ENCODE measurements at places on chromosomes 2 and 18.

DNA sequence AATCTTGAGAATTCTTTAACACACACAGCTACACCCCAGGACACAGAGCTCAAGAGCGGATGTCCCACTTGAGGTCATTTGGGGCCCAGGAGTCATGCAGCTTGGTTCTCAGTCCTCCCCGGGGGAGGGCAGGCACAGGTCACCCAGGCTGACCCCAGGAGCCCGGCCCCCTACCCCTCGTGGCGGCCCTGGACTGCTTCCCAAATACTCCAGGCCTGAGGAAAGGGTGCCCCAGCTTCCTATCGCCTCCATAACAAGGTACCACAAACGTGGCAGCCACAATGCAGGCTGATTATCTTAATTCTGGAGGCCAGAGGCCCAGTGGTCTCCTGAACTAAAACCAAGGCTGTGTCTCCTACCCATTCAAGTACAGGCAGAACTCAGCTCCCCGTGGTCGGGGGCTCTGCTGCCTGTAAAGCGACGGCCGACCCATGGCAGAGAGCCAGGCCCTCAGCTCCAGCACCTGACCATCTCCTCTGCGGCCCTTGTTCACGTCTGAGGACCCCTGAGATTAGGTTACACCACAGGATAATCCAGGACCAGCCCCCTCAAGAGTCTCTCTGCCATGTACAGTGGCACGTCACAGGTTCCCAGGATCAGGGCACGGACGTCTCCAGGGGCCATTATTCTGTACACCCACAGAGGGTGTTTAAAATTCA lies 10.5 kb downstream of the SLC66A2 start:
- DNase-seq: no peak

GRCh38 chr18:56067969-56068671 lies 480.1 kb upstream of the TCF4 start:
- DNase-seq: no peak

DNA sequence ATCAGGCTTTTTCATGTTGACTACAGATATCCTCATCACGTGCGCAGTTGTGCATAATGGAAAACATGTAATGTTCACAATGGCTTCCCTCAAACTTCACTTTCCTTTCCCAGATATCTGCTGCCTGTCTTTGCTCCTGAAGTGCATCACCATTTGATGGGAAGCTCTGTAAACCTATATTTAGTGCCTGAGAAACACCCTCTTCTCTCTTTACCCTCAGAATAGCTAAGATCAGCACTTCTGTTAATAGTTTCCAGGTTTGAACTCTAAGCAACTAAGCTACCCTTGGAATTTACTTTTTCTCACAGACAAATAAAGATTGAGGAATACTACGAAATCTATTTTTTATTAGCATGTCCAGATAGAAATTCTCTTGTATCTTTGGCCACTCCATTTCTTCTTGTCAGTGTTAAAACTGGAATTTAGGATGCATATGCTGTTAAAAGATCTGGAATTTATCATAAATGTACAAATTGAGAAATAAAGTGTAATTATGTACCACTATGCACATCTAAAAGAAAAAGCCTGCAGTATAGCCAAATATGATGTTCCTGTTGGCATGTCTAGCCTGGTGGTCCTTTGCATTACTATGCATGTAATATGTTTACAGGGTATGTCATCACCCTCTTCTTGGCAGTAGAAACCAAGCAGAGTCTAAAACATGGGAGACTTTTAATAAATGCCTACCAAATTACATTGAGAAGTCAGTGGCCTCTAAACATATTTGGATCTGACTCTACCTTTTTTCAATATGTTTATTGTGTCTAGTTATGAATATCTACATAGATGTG lies 278.7 kb downstream of the FIGN start:
- no peak for DNase-seq

DNA sequence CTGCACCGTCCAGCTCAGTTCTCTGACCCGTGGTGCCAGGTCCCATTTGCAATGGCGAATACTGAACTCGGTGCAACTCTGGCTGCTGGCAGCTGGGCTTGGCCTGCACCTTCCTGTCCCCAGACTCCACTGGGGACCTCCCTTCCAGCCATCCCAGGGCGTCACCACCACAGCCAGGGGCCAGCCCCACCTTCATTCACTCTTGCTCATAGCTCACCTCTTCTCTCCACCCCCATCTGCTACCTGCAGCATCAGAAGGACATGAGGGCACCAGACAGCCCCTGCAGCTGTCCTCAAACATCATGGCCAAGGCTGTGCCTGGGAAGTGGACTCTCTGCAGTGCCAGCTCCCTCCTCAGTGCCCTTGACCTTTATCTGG lies 16.2 kb upstream of the ALPI start:
- DNase-seq: no peak

- no peak for DNase-seq
Measured at GRCh38 chr2:19648583-19648982, 253.2 kb downstream of the TTC32 start.

- no peak for DNase-seq
Measured at GRCh38 chr2:188623995-188624643, 332.4 kb downstream of the GULP1 start.

DNA sequence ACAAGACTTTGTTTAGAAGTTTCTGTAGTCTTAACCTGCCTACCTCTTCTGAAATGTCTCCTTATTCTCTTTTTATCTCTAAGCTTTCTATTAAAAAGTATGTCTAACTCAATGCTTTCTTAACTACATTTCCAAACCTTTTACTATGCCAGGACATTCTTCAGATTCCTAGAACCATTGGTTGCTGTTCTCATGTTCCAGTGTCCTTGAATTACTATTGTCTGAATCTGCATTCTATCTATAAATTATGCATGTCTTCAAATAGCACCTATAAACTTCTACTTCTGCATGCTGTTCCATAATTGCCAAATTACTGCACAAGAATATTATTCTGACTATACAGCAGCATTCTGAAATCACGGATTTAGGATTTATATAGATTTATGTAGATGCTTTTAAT lies 166.0 kb upstream of the VWC2L start:
- no peak for DNase-seq

- no peak for DNase-seq
Measured at GRCh38 chr2:134611316-134611715, 107.5 kb downstream of the TMEM163 start.

DNA sequence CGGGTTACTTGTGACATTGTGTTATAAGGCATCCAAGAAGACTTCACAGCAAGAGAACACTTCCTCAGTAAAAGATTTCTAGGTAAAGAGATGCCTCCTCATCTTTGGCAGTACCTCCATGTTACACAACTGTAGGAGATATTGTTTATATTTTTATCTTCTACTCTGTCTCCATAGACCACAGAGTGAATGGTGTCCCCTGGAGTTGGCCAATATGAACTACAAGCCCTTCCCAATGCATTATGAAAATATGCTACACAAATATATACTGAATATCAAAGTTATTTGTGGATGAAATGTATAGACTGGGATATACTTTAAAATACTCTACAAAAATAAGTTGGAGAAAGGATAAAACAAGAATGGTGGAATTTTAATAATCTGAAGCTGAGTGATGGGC lies 46.7 kb downstream of the MBOAT2 start:
- DNase-seq: no peak

DNA sequence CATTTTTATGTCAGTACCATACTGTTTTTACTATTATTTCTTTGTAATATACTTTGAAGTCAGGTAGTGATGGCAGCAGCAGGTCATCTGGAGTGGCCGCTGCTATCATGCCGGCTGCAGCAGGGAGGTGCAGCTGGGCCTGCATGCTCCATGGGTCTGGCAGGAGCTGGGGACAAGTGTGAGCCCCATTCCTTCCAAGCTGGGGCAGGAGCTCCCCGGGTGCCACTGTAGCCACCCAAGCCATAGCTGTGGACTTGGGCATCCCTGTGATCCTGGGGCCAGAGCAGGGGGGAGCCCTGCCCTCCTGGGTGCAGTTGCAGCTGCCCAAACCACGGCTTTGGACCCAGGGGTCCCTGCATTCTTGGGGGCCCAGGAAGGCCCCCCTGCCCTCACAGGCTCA lies 59.2 kb downstream of the CSRNP3 start:
- no peak for DNase-seq

DNA sequence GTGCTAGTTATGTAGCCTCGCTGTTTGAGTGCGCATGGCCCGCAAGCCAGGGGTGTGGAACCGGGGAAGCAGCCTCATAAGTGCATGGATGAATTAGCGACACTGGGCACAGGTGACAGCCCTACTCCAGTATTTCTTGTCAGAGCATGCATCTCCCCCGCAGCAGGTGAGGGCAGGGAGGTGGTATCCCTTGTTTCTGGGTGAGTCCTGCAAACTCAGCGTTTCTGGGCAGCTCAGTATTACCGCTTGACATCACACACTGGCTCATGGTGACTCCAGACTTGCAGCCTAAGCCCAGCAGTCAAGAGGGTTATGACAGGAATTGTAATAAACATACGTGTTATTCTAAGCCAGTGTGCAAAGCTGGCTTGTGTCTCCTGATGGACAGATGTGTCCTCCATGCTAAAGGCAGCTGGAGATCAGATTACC lies 2.5 kb downstream of the CABLES1 start:
- no peak for DNase-seq

GRCh38 chr18:36843784-36844183 lies 14.9 kb downstream of the KIAA1328 start:
- no peak for DNase-seq

GRCh38 chr2:33377048-33377447 lies 99.4 kb upstream of the RASGRP3 start:
- DNase-seq: no peak

DNA sequence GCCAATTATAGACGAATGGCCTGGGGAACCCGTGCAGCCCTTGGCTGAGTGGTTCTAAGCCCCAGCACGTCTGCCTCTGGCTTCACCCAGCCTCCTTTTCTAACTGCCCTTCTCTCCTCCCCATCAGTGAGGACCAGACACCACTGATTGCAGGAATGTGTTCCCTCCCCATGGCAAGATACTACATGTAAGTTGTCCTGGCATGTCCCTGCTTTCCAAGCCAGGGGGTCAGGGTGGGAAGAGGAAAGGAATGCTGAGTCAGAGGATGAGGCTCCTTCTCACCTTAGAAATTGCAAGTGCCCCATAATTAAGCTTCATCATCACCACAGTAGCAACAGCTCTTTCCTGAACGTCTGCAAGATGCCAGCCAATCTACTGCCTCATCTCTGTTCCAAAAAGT lies 4.8 kb downstream of the IL1F10 start:
- DNase-seq: no peak

DNA sequence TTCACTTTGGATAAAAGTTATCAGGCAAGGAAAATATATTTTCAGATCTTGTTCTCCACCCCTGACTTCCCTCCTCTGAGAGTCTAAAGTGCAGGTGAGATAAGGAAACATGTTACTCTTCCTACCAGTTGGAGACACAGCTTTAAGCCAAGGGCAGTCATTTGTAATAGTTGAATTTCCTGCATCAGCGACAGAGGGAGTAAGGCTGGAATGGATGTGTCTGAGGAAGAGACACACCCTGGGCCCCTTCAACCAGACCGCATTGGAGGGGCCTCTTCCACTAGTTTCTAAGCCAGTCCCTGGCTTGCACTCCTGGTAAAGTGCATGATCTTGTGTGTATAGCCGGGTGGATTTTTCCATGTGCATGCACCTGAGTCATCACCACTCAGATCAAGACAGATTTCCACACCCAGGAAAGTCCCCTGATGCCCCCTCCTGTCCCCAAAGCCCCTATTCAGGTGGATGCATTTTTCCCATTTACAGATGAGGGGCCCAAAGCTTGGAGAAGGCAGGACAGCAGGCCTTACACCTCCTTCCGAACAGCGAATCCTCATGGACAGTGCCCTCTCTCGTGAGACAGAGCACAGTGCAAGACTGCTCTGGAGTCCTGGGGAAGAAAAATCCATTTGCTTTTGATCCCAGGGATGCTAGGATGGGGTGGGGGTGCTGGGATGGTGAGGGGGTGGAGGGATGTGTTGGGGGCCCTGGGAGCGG lies 66.7 kb upstream of the SH3RF3 start:
- no peak for DNase-seq
